ENCODE measurements at places on chromosomes 3 and 15.

DNA sequence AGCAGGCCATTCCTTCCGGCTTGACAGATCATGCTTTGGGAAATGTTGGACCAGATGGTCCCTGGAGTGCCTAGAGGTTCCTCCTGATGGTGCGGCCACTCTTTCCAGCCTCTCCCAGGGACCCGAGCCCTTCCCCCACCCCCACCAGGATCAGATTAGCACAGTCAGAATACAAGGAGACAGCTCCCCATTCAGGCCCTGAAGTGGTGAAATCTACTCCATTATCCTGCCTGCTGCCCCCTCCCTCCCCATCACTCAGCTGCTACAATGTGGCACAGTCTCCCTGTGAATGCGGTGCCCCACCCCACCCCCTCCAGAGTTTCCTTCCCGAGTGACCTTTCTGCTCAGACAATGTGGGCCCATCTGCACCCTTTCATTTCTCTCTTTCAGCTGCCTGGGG, 29.4 kb downstream of the RNU5B-1 start:
- no peak for DNase-seq

DNA sequence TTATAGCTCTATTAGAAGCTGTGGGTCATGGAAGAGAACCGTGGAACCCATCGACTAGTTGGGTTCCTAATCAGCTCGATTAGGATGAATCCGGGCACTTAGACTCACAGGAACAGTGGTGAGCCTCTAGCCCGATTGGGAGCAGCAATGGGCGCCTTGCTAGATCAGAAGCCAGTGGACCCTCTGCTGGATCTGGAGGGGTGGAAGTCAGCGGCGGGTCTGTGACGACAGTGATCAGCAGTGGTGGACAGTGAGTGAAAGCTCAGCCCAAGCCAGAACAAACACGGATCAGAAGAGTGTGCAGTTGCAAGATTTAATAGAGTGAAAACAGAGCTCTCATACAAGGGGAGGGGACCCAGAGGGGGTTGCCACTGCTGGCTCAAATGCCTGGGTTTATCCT, 1170.2 kb downstream of the OTOL1 start:
- no peak for DNase-seq

GRCh38 chr3:151178208-151178845, 24.7 kb downstream of the GPR171 start:
- DNase-seq, result no peak

DNA sequence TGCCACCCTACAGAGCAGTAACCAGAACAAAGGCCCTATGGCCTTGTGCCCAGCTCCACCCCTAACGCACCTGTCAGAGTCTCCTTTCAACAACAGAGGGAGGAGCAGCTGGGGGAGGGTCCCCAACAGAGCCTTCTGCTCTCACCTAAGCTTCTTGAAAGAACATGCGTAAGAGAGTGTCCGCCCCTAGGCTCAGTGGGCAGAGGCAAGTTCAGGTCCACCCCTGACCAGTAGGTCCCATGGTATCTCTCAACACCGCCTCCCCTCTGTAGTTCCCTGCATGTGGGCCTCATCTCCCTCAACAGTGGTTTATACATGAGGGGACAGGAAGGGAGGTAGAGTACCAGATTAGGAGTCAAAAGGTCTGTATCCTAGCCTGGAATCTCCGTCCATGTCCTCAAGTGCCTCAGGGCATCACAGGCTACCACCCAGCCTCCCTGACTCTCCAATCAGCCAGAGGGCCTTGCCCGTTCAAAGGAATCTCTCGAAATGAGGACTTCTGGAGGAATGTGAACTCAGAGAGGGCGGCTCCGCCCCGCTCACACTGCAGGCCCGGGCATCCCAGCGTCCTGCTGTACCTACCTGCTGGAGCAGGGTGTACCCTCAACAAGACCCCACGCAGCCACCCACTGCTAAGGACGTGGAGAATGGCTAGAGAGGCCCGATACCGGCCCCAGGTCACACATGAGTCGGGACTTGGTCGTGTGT, 680 bp downstream of the POC1A start:
- DNase-seq, result no peak

DNA sequence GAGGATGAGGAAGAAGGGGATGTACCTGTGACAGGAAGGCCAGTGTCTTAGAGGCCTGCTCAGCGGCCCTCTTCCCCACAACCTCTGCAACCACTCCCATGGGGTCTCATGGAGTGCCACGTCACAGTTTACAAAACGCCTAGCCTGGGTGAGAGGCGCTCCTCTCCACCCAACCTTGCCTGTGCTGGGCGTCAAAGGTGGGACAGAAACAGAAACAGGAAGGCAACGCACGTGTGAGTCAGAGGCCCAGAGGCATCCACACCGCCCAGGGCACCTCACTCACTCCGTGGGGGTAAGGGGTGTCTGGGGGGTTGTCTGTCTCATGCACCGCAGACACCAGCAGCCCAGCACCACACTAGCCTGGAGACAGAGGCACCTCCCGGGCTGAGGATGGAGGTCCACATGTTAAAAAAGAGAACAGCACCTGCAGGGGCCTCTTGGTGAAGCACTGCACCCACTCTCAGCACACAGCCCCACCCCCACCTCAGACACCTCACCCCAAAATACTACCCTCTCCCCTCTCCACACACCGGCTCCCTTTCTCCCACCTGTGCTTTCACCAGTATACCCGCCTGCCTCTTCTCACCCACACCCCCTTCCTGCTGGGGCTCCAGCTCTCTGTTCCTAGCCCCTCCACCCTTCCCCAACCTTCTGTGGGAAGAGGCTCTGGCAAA, 4.7 kb upstream of the CALML4 start:
- DNase-seq, result peak; percentile 54

- DNase-seq, result no peak
Observed at GRCh38 chr15:25249236-25250010, 189.4 kb downstream of the UBE3A start.

- no peak for DNase-seq
Observed at GRCh38 chr3:139757448-139758030, 79.8 kb upstream of the NMNAT3 start.

DNA sequence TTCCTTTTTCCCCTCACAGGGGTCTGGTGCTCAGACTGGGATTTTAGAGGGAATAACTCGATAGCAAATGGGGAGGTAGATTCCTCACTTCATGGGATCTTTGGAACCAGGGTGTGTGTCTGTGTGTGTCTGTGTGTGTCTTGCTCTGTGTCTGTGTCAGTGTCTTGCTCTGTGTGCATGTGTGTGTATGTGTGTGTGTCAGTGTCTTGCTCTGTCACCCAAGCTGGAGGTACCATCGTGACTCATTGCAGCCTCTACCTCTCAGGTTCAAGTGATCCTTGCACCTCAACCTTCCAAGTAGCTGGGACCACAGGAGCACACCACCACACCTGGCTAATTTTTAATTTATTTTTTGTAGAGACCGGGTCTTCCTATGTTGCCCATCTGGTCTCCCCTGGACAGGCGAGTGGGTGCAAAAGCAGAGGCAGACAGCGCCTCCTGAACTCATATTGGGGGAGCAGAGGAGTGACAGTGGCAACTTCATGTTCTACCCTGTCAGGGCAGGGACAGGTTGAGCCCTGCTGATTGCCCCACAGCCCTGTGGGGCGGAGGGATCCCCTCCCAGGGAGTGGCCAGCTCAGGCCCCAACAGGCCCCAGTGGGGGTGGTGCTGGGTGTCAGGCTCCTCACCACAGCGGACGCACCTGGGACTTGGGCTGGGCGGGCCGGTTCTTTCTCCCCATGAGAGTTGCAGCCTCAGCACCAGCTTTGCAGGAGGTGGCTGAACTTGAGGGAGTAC, 10.4 kb upstream of the SEMA4B start:
- DNase-seq, result no peak

- DNase-seq, result no peak
Observed at GRCh38 chr15:39392469-39393047, 188.3 kb upstream of the THBS1 start.

DNA sequence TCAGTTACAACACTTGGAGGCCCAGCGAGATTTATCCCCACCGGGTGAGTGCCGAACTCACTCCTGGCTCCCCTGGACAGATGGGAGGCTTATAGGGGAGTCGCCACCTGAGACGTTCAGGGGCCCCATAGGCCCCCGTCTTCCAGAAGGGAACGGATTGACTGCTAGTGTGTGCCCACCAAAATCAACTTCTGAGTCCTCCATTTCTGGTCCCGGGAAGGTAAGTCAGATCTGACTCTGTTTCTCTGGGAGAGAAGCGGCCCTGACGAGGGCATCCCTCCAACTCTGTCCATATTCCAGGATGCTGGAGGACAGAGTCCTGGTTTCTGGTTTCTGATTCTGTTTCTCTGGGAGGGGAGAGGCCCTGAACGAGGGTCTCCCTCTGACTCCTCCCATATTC, 44.3 kb downstream of the ZBTB11 start:
- DNase-seq, result no peak

- DNase-seq, result peak; percentile 8
Observed at GRCh38 chr15:58517682-58518525, 86.1 kb downstream of the LIPC start.

GRCh38 chr15:92619145-92620101, 36.2 kb downstream of the FAM174B start:
- no peak for DNase-seq

GRCh38 chr15:60095711-60096110, 91.6 kb downstream of the FOXB1 start:
- no peak for DNase-seq

GRCh38 chr3:129441782-129442181, 1.8 kb downstream of the IFT122 start:
- no peak for DNase-seq

DNA sequence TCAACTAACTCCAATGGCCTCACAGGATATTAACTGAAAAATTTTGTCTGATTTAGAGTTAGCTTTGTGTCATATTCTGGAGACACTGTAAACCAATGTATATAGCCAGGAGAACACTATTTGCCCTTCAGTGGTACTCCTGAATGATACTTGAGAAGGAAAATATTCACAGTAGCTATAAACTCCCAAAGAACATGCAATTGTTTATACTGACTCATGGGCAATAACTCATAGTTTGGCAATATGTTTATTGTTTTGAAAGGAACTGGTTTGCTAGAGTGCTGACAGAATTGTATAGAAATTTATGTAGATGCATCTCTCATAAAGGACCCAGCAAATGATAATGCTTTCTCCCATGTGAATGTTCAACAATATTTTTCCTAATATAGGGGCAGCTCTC, 537.6 kb downstream of the PLOD2 start:
- DNase-seq, result no peak

DNA sequence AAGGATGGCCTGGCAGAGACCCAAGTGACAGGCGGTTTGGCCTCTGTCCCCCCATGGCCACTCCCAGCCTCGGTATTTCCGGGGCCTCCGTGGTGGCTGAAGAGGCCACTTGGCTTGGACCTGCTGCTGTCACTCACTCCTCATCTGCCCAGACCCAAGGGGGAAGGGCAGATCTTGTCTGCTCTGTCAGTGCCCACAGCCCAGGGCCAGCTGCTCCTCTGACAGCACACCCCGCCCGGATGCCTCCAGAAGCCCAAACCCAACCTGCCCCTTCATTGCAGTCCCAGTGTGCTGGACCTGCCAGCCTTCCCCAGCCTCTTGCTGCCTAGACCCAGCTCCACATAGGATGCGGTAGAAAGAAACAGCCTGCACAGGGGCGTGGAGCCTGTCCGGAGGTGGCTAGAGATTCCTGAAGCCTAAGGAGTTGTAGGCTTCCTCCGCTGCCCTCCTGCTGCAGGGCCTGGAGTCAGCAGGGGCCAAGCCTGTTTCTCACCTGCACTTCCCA, 52.0 kb downstream of the MAGEF1 start:
- DNase-seq, result no peak

DNA sequence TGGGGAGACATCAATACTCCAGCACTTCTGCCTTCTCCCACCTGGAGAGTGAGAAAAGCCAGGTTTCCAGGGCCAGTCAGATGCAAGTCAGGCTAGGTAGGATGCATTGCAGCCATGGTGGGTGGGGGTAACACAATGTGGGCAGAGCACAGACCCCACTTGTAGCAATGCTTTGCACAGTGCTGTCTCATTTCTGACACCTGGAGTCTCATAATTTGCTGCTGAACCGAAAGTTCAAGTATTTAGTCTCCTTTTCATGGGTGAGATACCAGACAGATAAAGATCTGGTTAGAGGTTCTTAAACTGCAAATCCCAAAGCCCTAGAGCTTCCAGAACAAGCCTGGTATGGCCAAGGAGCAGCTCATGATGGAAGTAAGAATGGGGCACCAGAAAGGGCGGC, 880.3 kb upstream of the CFAP20DC start:
- no peak for DNase-seq

DNA sequence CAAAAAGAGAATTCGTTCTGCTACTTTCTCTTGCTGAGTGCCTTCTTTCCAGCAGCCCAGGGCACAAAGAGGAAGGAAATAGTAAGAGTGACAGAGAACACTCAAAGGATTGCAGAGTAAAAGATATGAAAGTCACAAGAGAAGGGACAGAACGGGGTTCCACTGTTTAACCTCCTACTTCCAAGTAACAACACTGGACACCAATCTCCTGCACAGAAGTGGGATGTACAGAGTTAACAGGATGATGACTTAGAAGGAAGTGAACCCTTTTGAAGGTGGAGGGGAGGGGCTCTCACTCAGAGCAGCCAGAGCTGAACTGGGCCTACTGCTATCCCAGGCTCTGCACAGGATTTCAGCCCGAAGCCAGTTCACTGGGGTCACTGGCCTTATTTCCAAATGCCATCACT, 130.1 kb upstream of the PRICKLE2 start:
- no peak for DNase-seq

DNA sequence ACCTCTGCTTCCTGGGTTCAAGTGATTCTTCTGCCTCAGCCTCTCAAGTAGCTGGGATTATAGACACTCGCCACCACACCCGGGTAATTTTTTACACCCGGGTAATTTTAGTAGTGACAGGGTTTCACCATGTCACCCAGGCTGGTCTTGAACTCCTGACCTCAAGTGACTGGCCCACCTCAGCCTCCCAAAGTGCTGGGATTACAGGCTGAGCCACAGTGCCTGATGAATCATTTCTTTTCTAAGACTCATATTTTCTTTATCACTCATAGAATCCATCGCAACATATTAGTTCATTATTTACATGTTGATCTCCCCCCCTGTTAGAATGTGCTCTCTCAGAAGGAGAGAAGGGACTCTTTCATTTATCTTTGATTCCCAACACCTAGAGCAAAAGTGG, 109.5 kb upstream of the PTPRG start:
- DNase-seq, result no peak

- no peak for DNase-seq
Observed at GRCh38 chr3:145936971-145937370, 224.0 kb downstream of the PLOD2 start.

DNA sequence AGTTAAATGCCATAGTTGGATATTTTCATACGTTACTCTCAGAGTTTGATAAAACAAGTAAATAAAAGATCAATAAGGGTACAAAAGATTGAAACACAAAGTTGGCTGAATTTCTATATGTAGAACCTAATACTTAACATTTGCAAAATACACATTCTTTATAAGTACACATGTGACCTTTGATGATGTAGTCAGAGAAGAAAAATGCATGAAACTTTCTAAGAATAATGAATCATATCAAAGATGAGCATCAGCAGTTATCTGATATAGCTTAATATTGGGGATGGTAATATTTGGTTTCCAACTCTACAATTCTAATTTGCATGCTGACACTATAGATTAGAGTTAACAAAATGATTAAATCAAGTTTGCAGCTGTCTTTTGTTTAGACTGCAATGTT, 188.0 kb upstream of the TGFBR2 start:
- DNase-seq, result no peak

GRCh38 chr3:129535075-129535474, 6.6 kb downstream of the RHO start:
- DNase-seq, result no peak

GRCh38 chr15:77901921-77902750, 175.4 kb downstream of the TBC1D2B start:
- DNase-seq, result no peak

Measured in CD4-positive, alpha-beta T cell treated with Interleukin-6 for 4 hours (primary cell).